ENCODE measurements at places on chromosomes 6 and 20.

DNA sequence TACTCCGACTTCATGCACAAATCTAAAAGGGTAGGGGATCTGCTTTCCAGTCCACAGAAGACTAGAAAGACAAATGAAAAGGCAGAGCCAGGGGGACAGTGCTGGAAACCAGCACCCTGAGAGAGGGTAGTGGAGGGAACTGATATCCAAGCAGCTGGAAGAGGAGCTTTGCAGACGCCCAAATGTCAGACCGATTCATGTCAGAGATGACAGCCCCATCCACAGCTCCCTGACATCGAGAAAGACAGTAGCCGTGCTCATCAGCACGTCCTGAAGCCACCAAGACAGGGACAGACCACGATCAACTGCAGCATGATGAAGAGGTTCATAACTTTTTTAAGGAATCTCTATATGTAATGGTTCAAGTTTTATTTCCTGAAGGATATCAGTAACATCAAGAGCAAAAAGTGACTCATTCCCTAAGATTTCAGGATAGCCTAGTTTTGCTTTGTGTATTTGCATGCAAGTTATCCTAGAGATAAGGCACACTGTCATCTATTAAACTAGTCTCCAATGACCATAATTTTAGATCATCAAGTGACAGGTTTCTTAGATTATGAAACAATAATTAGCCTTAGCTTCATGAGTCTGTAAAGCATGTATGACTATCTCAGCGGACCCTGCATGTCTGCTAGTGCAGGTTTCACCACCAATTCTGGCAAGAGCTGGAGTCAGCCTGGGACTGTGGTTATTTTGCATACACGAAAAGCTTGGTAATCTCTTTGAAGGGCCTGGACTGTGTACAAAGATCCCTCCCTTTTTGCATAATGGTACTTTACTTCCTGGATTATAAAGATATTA is 43.0 kb downstream of the PRDM1 start:
- no peak for DNase-seq

DNA sequence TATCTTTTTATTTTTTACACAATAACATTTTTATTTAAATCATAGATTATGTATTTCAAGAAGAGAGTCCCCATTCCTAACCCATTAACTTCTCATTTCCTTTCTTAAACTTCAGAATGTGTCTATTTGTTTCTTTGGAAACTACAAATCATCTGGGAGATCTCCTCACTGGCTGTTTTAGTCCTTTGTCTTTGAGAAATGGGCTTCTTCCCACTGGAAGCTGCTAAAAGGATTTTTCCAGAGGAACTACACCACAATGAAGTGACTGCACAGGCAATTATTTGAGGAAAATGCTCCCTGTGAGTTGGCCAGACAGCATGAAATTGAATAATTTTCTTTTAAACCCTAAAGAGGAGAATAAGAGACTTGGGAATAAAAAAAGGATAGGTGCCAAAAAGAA is 119.1 kb downstream of the TENT5A start:
- DNase-seq, result no peak

DNA sequence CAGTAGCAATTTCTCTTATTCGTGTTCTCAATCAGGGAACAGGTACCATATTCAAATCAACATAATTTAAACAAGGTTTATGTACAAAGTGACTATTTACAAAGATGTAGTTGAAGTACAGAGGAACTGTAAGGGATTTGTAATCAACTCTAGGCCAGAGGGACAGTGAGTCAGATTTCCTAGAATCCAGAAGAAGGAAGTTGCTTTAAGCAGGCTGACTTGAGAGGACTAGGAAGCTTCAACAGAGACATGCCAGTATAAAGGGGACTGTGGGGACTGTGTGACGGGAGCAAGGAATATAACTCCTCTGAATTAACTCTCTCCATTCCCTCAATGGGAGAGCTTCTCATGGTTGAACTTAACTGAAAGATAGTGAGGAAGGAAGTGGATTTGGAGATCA is 427.4 kb upstream of the JAG1 start:
- no peak for DNase-seq

- DNase-seq, result no peak
These were observed 14.4 kb downstream of the MYB start for GRCh38 chr6:135195522-135195921.

DNA sequence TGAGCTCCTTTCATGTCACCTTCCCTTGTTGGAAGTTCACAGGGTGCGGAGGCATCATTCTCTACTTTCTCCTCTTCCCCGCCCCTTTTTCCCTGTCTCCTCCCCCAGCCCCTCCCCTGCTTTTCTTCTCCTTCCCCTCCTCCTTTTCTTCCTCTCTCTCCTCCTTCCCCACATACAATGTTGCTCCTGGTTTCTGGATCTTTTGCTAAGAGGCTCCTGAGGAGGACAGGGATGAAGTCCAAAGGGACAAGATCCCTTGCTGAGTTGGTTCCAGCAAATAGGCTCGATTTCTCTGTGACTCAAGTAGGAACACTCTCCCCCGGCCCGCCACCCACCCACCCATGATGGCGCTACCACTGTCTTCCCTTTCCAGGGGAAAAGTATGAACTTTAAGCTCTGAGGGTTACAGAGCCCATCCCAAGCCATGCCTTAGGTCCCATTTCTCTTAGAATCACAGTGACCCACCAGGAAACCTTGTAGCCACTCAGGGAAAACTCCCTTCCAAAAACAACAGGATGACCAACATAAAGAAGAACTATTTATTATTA is 852 bp upstream of the TFEB start:
- no peak for DNase-seq

DNA sequence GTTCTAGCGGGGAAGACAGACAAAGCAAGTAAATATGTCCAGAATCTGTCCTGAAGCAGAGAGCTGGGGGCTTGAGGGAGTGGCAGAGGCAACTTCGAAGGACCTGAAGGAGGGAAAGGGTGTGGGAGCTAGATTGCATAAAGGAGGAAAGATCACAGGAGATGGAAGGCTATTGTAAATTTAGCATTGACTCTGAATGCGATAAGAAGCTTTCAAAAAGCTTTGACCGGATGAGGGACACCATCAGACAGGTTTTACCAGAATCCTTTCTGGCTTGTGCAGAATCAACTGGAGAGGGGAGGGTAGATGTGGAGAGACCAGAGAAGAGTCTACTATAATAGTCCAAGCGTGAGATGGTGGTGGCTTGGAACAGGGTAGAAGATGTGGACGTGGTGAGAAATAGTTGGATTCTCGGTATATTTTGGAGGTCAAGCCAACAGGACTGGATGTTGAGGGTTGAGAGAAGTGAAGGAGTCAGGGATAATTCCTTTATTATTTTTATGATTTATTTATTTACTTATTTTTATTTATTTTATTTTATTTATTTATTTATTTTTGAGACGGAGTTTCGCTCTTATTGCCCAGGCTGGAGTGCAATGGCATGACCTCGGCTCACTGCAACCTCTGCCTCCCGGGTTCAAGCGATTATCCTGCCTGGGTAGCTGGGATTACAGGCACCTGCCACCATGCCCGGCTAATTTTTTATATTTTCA is 19.9 kb upstream of the RIPOR3 start:
- no peak for DNase-seq
